ENCODE measurements at places on chromosomes 2 and 18.

DNA sequence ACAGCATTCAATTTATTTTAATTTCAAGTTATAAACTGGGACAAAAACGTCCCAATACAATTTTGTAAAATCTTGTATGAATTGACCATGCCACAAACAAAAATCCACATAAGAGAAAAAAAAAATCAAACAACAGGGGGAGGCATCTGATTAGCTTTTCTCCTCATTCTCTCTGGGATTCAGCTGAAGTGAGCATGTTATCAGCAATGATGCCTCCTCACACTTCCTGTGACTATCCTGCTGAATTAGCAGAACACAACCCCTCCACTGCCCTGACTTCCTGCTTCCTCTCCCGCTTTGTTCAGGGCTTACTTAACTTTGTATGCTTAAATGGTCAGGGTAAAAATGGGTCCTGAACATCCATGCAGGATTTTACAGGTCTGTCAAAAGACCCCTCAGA is 132.2 kb upstream of the ITGB6 start:
- no peak for DNase-seq

DNA sequence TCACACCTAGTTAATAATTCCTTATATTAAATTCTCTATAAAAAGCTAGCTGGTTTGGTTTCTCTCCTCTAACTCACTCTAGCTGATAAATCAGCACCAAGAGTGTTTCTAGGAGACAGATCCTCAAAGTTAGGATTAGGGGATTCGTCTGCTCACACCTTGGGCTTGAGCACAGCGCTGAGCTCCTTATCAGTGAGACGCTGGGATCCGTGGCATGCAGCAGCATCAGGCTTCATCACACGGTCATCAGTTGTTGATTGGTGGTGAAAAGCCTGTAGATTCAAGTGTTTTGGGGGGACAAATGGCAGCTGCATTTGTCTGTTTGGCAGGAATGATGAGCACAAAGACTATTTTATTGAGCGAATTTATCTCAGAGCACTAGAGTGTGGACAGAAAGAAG is 72.6 kb upstream of the MC2R start:
- no peak for DNase-seq

GRCh38 chr2:10482913-10483312 is 34.8 kb upstream of the ODC1 start:
- no peak for DNase-seq

DNA sequence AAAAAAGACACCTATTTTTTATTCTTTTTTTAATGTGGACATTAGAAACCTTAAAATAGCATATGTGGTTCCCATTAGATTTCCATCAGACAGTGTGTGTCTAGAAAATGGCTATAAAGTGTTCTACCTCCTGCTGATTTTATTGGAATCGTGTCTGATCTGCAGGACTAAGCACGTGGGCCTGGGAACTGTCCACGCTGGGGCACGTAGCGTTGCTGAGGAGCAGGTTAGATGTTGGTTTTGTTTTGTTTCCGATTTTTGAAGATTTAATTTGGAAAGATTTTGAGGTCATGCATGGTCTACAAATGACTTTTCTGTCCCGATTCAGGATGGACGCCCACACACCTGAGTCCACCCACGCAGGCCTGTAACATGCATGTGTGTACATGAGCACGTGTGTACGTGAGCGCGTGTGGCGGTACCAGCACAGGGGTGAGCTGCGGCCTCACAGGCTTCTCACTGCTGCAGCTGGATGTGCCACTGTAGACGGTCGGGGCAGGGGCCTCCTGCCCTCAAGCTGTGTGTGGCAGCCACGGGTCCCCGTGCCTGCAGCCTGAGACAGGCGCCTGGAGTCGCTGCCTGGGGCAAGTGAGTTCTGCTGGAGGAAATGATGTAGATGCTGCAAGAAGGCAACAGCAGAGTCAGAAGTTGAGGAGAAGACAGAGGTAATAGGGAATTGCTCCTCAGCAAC is 99.7 kb upstream of the CTDP1 start:
- no peak for DNase-seq

DNA sequence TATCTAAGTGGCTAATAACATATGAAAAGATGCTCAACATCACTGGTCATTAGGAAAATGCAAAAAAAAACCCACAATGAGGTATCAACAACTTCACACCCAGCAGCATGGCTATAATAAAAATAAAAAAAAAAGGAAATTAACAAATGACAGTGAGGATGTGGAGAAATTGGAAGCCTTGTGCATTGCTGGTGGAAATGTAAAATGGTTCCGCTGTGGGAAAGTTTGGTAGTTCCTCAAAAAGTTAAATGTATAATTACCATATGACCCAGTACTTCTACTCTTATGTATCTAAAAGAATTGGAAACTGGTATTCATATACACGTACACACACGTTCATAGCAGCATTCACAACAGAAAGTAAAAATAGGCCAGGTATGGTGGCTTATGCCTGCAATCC is 15.5 kb upstream of the CACNB4 start:
- DNase-seq, result no peak

DNA sequence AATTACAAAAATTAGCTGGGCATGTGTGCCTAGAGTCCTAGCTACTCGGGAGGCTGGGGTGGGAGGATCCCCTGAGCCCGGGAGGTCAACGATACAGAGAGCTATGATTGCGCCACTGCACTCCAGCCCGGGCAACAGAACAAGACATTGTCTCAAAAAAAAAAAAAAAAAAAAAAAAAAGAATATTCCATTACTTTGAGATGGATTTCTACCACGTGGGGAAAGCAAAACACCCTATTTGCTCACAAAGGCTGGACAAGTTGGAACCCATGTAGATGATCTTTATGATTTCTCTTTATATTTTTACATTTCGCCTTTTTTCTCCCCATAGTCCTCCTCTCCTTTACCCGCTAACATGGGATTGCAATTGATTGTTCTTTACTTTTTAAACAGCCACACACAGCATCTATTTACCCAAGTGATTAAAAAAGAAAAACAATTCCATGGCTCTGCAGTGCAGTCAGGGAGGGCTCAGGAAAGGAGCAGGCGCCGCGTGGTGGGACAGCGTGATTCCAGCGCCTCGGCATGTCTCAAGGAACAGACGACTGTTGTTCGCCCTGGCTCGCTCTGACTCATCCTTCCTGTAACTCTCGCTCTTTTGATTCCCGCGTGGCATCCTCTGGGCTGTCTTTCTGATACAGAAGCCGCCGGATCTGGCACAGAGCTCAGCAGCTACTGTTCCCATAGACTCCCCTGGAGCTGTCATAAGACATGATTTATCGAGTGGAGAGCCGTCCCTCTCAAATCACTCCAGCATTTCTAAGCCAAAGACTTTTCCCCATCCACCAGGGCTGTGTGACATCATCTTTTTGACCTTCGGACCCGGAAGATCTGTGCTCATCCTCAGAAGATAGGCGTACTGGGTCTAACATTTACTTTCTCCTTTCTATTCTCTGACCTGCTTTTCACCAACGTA is 230.4 kb upstream of the AGAP1 start:
- DNase-seq, result no peak

DNA sequence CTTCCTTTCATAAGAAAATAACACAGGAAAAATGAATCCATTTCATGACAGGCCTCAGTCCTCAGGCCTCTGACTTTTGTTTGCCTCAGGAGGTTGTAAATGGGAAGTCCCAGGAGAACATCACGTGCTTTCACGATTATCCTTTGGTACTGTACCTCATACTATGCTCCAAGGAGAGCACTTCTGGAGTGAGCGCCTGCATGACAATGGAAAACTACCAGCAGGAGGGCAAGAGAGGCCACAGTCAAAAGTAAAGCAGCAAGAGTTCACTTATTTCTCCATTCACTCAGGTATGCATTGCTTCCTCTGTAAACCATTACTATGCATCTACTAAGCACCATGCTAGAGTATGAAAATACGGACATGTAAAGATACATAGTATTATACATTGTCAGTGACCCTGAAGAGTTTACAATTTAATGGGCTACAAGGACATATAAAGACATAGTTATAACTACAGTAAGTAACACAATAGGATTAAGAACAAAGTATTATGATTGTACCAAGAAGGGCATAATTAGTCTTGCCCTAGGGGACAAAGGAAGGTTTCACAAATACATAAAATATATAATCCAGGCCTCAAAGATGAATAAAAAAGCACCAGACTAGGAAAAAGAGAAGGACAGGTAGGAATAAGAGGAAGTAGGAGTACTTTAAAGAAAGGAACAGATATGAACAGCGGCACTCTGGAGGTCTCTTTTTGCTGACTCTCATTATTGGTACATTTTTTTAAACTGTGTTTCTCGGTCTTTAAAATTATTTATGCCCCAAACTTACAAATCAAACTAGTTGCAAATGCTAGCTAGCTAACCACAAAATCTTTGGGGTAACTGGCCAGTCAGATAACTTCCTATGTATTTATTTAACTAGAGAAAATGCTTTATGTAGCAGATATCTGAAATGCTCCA is 806.7 kb downstream of the NRXN1 start:
- DNase-seq, result no peak

GRCh38 chr2:2112416-2113105 is 218.5 kb downstream of the MYT1L start:
- no peak for DNase-seq

- DNase-seq, result no peak
These were observed 83.0 kb upstream of the MBOAT2 start for GRCh38 chr2:9086465-9086864.

Data from activated T-cell treated with anti-CD3 and anti-CD28 coated beads, Interleukin-2, amount 50 U/mL, for 72 hours (primary cell).